Stimulated activated CD4-positive, alpha-beta T cell treated with anti-CD3 and anti-CD28 coated beads, Interleukin-2, amount 100 ng/mL, for 24 hours (primary cell): ENCODE measurements at places on chromosomes 16 and 17.

DNA sequence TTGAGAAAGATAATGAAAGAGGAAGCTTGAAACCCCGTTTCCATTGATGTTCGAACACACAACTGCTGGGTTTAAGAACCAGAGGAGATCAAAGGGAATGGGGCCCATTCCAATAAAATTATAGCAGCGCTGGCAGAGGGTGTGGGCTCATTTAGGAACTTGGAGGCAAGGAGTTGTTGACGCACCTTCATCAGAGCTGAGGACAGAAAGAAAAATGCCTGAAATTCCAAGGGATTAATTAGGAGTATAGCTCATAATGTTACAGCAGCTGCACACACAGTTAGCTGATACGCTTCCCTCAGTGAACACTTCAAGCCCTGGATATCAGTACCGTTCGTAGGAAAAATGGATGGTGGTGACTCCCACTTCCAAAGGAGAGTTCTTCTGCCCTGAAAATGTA is 127.2 kb downstream of the AXIN2 start:
- DNase-seq: no peak

GRCh38 chr16:85002099-85002541 is 9.2 kb downstream of the ZDHHC7 start:
- DNase-seq: no peak

DNA sequence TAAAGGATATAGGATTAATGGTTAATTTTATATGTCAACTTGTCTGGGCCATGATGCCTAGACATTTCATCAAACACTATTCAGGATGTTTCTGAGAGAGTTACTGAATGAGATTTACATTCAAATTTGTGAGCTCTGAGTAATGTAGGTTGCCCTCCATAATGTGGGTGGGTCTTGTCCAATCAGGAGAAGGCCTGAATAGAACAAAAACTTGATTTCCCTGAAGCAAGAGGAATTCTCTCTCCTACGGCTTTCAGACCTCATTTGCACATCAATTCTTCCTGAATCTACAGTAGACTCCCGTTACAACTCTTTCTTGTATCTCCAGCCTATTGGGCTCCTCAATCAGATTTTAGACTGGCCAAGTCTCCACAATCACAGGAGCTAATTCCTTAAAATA is 377.9 kb upstream of the PMFBP1 start:
- DNase-seq: no peak

DNA sequence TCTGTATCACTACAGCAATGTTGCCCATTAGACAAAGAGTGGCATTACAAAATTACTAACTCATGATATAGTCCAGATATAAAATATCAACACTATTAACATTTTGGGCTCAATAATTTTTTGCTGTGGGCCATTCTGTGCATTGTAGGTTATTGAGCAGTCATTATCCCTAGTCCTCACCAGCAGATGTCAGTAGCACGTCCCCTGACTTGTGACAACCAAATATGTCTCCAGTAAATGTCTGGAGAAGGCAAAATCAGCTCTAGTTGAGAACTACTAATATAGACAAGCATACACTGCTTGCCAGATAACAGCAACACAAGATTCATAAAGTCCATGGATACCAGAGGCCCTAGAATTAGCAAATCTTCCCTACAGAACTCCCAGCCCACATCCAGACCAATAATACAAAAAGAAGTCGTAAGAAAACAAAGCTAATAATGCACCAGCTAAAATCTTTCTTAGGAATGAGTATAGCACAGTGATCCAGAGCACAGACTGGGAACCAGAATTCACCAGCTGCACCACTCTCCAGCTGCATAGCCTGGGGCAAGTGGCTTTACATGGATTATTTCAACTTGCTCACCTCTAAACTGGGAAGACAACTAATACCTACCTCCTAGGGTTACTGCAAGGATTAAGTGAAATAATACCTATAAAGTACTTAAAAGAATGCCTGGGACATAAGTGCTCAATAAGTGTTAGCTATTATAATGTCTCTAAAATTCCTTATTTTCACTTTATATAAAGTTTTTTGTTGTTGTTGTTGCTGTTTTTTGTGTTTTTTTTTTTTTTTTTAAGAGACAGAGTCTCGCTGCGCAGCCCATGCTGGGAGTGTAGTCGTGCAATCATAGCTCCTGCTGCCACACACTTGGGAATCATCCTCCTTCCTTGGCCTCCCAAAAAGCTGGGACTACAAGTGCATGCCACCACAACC is 23.7 kb downstream of the HELZ start:
- DNase-seq: no peak

- no peak for DNase-seq
These were observed 10.9 kb downstream of the RAD51C start for GRCh38 chr17:58703137-58703915.

GRCh38 chr17:43998552-43998951 is 5.9 kb upstream of the NAGS start:
- no peak for DNase-seq

DNA sequence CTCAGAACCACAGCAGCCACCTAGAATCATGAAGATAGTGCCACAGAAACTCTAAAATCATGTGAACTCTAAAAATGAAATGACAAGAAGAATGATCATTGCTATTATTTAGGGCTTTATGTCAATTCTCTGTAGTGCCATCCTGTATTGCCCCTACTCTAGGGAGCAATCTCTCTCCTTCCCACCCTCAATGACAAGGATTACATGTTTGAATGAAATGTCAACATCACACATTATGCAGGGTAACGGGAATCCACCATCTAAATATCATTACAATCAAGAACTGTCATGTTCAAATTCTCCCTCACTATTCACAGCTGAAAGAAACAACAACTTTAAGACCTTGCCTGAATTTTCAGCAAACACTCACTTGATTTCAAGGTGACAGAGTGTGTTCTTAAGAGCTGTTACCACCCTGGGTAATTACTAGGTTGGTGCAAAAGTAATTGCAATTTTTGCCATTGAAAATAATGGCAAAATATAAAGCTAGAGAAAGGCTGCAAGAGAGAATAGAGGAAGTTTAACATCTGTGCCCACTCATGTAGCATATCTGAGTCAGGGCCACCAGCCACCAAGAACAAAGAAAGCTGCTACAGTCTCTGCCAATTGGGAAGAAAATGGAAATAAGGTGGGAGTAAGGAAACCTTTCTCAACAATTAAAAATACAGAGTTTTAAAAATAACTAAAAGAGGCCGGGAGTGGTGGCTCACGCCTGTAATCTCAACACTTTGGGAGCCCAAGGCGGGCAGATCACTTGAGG is 112.8 kb upstream of the PSMD7 start:
- DNase-seq: no peak

DNA sequence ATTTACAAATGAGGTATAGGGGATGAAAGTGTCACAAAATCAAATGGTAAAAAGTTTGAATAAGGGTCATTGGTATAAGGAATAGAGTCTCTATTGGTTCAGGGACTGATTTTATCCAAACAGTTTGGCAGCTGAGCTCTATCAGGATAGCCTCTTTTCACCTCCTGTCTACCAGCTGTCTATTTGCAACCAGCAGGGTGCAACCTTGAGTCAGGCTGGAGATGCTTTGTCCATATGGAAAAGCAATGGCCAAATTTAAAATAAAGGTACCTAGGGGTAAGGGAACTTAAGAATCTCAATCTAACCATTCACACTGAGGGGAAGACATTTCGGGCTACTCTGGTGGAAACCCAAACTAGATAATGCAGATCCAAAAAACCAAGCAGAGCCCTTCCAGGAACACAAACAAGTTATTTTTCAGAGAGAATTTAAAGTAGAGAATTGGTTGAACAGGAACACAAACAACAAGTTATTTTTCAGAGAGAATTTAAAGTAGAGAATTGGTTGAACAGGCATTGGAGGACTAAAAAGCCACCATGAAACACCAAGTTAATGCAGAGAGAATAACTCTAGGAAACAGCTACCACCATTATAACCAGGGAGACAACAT is 12.6 kb upstream of the CA10 start:
- DNase-seq: no peak

DNA sequence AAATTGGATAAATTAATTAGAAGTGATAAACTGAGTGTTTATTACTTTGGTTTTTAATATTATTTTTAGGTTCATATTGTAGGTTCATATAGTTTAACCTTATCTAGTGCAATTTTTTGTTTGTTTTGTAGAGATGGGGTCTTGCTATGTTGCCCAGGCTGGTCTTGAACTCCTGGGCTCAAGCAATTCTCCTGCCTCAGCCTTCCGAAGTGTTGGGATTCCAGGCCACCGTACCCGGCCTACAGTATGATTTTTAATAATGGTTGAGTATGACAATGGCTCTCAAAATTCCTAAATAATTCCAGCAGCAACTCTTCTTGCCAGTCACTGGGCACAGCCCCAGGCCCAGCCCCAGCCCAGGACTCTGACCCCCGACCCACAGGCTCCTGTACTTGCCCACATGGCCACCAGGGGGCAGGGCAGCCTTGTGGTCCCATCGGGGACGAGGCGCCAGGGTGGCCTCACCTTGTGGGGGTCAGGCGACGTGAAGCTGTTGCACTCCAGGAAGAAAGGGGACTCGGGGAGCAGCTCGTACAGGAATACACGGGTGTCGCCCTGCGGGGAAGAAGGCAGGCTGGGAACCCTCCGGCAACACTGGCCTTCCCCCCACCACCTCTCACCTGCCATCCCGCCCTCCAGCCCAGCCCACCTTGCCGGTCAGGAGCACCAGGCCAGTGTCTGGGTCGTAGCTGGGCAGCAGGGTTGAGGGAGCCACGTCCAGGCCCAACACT is 7.9 kb upstream of the PAM16 start:
- DNase-seq: peak; percentile 81

- peak; percentile 29 for DNase-seq
These were observed 7.6 kb downstream of the RHBDF2 start for GRCh38 chr17:76493505-76494167.

- no peak for DNase-seq
These were observed 902.5 kb downstream of the KCNJ2 start for GRCh38 chr17:71071837-71072236.

DNA sequence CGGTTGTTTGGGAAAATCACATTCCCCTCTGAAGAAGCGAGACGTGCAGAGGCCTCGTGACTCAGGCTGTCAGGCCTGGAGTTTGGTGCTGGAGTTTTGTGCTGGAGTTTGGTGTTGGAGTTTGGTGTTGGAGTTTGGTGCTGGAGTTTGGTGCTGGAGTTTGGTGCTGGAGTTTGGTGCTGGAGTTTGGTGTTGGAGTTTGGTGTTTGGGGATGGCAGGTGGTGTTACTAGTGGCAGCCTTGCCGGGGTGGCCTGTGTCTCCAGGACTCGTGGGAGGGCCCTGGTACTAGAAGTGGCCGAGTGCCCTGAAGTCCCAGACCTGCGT is 12.6 kb downstream of the TBC1D24 start:
- DNase-seq: no peak

DNA sequence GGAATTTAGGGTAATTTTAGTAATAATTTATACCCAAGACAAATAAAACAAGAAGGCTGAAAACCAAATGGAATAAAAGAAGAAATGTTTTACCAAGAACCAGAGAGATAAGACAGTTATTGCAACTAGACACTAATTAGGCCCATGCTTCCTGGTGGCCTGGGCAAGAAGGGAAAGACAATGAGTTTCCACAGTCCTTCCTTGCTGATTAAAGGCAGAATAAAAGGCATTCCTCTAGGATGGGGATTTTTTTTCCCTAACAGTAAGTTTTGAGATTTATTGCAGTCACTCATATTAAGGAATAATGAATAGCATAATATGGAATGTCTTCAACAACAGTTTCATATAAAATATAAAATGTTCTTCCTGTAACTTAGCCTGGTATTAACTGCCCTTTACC is 41.5 kb downstream of the TOM1L2 start:
- DNase-seq: no peak

DNA sequence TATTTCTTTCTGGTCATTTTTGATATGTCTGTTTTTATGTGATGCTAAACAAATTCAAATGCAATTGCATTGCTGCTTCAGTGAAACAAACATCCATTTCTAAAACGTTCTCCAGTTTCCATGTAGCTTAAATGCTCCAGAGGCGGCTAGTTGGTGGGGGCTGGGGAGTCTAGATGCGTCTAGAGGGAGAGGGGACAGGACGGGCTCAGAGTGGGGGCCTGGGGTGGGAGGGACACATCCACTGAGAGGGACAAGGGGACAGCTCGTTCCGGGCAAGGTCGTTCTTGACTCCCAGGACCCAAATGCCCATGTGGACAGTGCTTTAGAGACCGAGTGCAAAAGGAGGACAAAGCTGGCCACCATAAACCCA is 102.3 kb downstream of the FOXL1 start:
- no peak for DNase-seq

DNA sequence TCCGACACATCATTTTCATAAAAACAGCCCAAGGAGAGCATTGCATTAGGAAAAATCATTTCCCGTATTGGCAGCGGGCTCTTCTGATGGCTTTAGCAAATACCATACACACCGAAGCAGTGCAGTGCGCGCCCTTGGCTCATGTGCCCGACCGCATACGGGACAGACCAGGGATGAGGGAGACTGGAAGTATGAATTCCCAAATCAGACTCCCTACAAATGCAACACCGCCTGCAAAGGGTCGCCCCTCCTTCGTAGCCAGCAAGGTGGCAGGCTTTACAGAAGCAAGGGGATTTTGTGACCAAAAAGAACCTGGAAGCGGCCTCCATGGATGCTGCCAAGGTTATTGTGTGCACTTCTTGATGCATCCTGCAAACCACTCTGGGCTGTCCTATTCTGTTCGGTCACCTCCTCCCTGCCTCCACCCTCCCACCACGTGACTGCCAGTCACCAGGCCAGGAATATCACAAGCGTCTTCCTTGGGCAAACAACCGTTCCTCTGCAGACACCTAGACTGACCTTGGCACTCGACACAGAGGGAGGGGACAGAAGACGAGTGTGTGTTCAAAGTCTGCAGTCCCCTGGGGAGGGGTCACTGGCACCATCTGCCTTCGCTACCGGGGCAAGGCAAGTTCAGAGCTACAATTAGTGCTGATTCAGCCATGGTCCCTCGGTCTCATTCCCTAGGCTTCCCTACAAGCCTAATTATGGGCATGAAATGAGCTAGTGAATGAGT is 460.4 kb downstream of the SLC39A11 start:
- DNase-seq: no peak

GRCh38 chr17:39927929-39928857 is 661 bp downstream of the LRRC3C start:
- no peak for DNase-seq

DNA sequence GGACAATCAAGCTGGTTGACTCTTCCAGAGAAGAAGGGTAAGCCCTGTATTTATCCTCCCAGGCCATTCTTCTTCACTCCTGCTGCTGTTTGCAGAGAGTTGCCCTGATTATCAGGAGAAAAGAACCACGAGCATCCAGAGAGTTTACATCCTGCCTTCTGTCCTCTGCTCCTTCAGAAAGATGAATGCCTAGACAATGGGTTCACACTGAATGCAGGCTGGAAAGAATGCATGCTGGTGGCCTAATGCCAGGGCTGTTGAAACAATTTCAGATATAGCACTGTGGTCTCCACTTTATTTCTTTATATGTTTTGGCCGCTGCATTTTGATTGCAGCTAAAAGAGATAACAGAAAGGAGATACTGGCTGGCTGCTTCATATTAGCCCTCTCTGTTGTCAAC is 21.2 kb upstream of the HAS3 start:
- DNase-seq: no peak

GRCh38 chr16:83268169-83268568 is 539.6 kb upstream of the HSBP1 start:
- no peak for DNase-seq

GRCh38 chr16:2205967-2206313 is 686 bp downstream of the MLST8 start:
- DNase-seq: no peak
